ENCODE measurements at places on chromosomes 6 and 20.

DNA sequence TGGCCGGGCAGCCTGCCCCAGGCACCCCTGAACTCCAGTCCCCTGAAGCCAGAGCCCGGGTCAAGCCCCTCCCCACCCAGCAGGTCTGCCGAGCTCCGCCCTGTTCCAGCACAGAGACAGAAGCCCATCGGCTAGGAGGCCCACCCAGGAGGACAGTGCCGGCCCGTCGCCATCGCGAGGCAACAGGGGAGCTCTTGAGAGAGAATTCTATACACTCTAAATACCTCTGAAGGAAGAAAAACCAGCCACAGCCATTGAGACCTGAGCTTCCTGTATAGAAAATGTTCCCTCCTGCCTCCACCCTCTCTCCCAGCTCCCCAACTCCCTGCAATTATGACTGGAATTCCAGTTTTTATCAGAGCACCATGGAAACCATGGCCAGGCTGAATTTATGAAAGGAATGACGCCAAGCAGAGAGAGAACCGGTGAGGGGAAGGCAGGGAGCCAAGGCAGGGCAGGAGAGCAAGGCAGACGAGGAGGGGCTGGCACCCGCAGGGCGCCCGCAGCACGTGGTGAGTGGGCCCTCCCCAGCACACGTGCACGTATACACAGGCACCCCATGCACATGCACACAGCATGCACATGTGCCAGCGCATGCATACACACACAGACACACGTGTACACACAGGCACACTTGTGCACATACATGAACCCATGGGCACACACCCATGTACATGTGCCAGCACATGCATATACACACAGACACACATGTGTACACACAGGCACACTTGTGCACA is 27.6 kb upstream of the MRGBP start:
- no peak for DNase-seq

DNA sequence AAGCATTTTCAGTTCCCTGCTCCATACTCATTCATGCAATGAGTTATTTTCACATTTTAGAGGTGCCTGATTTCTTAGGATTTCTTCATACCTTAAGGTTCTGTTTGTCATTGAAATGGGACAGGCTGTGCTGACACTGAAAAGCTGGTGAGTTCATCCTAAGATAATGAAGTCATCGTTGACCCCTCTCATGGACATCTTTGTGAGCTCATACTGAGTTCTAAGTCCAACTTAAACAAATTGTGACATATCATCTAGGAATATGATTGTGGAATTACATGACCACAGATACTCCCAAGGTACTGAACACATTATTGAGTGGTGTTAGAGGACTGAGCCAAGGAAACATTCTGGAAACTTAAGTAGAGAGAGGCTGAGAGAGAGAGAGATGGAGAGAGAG is 224.8 kb upstream of the JAG1 start:
- no peak for DNase-seq

DNA sequence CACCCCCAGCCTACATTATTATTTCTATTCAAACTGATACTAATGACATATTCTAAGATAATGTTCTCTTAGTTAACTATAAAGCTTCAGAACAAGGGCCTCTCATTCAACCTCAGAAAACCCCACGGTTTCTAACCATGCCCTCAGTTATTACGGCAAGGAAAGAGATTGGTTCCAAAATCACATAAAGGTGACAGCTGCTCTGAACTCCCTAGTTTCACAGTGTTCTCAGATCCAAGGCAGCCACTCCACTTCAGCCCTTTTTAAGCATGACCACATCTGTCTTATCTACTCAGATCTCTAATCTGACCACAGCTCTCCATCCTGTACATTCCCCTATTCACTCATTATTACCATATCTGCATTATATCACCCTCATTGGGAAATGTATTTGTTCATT is 98.8 kb upstream of the CEP85L start:
- no peak for DNase-seq

DNA sequence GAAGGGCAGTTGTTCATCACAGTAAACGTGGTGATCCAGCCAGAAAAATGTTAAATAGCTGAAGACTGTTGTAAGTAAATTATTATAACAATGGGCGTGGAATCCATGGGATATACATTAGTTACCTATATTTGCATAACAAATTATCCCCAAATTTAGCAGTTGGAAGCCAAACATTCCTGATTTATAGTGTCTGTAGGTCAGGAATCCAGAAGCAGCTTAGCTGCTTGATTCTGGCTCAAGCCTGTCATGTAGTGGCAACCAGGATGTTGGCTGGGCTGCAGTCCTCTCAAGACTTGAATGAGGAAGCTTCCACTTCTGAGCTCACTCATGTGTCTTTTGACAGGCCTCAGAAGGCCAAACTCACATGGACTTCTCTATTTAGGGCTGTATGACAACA is 6.9 kb upstream of the ADGRB3 start:
- DNase-seq, result no peak

GRCh38 chr6:15106958-15107643 is 138.8 kb upstream of the JARID2 start:
- DNase-seq, result no peak

DNA sequence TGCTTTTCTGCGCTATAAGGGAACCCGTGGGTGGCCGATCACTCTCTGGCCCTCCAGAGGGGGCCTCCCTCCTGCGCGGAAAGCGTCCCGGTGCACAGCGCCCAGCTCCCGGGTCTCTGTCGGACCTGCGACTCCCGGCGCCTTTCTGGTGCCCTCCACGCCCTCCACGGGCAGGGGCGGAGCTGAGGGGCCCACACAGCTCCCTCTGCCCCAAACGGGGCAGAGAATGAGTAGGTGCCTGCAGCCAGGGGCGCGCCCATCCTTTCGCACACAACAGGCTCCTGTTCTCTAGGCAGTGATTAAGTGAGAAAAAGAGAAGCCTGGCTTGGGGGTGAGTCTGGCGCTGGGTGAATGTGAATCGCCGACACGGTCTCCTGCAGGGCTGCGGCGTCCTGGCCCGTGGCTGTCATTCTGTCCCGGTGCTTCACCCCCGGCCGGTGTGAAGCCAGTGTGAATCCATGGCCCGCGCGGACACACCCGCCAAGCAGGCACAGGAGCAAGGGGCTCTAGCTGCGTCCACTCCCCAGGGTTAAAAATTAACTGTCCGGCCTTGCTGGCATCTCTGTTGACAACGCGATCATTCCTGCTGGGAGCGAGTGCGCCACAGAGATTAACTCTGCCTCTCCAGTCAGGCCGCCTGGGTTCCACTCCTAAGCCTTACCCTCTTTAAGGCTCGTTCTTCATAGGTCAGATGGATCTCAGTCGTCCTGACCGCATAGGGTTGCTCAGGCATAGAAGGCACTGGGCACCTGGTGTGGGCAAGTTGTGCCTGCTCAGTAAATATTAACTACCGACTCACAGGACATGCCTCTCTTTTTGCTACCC is 88.8 kb downstream of the PCSK2 start:
- no peak for DNase-seq

- DNase-seq, result no peak
These were observed 101.0 kb upstream of the VSTM2L start for GRCh38 chr20:37801921-37802320.

DNA sequence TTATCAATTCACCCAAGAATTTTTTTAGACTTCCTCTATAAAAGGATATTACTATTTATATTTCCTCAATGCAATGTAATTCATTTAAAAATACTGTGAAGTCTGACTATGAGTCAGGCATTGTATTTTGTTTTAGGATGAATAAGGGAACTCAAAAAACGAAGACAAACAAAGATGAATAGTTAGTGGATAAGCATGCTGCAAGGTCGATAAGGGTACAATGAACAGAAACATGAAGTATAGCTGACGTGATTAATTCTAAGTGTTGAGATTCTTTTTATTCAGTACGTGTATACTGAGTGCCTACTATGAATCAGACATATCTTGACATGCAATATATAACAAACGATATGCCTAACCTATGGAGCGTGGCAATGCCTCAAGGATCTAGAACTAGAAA is 105.4 kb downstream of the PDE10A start:
- DNase-seq, result no peak

DNA sequence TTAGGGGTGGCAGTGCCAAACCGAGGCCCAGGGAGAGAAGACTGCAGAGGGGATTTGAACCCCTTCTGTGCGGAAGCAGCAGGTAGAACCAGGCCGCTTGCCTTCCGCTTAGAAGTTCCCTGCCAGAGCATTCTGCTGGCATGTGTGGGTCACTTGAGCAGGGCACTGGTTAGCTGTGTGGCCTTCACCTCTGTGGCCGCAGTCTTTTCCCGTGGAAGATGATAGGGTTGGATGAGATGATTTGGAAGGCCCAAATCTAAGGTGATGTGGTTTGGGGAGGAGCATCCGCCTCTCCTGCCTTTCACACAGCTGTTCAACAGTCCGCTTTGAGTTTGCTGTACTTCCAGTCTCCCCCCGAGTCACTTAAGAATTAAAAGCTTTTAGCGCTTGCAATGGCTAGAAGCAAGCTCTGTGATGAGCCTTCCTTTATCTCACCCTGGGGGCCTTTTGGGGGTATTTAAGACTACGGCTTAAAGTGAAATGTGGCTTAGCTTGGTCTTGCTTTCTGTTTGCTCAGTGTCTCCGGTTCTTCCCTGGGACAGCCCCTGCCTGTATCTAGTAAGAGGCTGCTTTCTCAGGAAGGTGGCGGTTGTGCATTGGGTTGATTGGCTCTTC is 743 bp downstream of the CMTR1 start:
- no peak for DNase-seq

DNA sequence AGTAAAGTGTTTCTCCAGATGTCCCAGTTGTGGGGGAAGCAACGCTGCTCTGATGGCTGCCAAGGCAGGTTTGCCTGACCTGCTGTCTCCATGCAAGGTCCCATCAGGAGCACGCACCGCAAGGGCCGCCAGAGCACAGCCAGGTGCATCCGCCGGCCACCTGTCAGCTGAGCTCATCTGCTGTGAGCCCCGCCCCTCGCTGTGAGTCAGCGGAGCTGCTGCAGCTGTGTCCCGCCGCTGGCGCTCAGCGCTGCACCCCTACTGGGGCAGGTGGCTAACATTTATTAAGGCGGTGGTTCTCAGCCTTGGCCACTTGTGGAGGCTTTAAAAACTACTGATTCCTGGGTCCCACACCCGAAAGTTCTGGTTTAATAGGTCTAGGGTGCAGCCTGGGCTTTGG is 225.7 kb downstream of the UST start:
- DNase-seq, result no peak

- no peak for DNase-seq
These were observed 236.7 kb downstream of the FARS2 start for GRCh38 chr6:5497896-5498578.

GRCh38 chr6:3844097-3844463 is 5.1 kb upstream of the FAM50B start:
- DNase-seq, result no peak

- DNase-seq, result no peak
These were observed 34.4 kb upstream of the KIF16B start for GRCh38 chr20:16607364-16608276.

DNA sequence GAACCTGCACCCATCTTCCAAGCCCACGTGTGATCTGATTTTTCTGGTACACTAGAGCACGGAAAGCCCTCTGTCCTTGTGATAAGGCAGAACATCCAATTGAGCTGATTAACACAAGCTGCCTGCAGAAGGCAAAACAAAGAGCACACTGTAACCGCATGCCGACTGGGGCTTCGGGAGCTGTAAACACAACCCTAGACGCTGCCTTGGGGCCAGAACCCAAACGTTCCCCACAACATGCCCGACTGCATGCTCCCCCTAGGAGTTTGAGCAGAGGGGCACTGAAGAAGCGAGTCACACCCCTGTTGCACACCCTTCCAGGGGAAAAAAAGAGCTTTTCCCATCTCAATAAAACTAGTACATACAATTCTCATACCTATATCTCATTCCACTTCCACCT is 470.7 kb downstream of the HTR1B start:
- DNase-seq, result no peak

DNA sequence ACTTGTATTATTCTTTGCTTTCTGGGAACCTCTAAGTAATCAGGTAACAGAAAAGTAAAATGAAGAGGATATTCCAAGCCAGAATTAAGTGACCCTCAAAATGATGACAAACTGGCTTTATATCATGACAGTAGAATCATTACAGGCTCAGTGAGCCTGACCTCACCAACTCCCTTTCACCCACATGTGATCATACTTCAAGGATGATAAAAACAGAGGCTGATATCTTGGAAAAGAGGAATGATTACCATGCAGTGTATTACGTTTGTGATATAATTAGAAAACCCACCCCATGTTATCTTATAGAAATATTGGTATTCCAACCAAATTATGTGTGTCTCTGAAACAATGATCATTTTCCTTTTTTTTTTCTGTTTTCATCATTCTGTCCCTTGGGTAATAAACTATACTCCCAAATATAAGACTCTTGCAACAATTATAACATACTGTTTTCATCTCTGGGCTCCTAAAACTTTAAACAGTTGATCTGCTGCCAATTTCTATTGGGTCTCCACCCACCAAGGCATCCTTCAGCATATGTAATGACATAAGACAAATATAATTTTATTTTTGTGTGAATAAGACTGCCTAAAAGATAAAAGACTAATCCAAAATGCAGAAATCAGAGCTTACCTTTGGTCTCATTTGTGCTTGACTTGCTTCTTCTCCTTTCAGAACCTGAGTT is 115.7 kb downstream of the DST start:
- no peak for DNase-seq

- no peak for DNase-seq
These were observed 69.2 kb downstream of the PLEKHG1 start for GRCh38 chr6:150668900-150669302.

GRCh38 chr20:3326779-3327521 is 80.5 kb downstream of the DNAAF9 start:
- no peak for DNase-seq
